ENCODE measurements at places on chromosomes 5 and 9.

- no peak for DNase-seq
Measured at GRCh38 chr5:139272471-139273321, 20.8 kb upstream of the MATR3 start.

GRCh38 chr9:20884985-20885593 lies 146.4 kb downstream of the HACD4 start:
- peak; percentile 38 for DNase-seq

DNA sequence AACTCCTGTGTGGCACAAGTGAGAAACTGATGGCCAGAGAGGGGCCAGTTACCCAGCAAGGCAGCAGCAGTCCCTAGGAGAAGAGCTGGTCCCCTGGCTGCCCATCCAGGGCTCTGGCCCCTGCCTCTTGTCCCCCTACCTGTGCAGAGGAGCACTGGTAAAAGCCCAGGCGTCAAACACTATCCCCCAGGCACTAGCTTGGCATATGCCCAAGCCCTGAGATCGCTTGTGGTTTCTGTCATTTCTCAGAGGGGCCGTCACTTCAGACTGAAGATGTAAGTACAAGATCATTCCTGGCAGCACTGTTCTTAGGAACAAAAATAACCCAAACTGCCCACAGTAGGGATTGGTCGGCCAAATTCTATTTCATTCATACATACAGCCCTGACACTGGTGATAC lies 53.9 kb downstream of the COL15A1 start:
- no peak for DNase-seq

- DNase-seq: no peak
Measured at GRCh38 chr5:17316970-17317459, 99.6 kb downstream of the BASP1 start.

GRCh38 chr5:106303911-106304310 lies 1366.8 kb downstream of the EFNA5 start:
- DNase-seq: no peak

- DNase-seq: no peak
Measured at GRCh38 chr5:7010591-7010990, 297.4 kb downstream of the TENT4A start.
